ENCODE measurements at places on chromosomes 5 and 9.

- DNase-seq: peak; percentile 38
Measured at GRCh38 chr5:41270423-41271251, 57.3 kb upstream of the C6 start.

- no peak for DNase-seq
Measured at GRCh38 chr9:69364510-69365150, 39.6 kb downstream of the ENTREP1 start.

DNA sequence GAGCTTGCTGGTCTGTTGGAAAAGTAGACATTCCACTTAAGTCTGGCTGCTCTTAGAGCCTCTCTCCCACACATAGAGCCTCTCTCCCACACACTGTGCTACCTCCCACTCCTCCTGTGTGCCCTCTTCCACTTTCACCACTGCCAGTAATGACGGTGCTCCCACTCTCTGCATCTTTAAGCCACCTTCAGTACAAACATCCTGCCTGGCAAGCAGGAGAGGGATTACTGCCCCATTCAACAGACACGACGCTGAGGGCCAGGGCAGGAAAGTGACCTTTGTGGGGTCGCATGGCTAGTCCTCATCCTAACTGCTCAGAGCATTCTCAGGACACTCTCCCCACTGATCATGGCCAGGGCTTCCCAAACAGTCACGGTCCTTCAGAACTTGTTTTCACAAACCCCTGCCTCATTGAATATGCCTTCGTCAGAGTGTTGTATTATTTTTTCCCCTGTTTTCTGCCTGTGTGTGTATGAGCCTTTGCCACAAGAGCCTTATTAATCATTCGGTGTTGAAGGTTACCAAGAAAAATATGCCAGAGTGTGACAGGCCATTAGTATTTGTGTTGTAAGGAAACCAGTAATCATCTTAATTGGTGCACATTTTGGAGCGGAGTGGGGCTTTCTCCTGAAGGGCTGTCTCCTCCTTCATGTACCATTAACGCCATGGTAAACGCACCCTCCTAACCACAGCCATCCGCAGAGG, 87.1 kb upstream of the SAP30L start:
- DNase-seq: no peak

- DNase-seq: no peak
Measured at GRCh38 chr9:99154356-99154755, 49.4 kb downstream of the TGFBR1 start.

GRCh38 chr5:53777864-53778618, 217.6 kb downstream of the NDUFS4 start:
- DNase-seq: no peak

GRCh38 chr5:96924016-96924443, 11.8 kb upstream of the LNPEP start:
- DNase-seq: no peak

- DNase-seq: peak; percentile 27
Measured at GRCh38 chr5:39714036-39714698, 289.4 kb upstream of the DAB2 start.

- DNase-seq: no peak
Measured at GRCh38 chr9:12652973-12653372, 40.2 kb upstream of the TYRP1 start.

- no peak for DNase-seq
Measured at GRCh38 chr9:87888501-87888900, 5.8 kb downstream of the SPATA31E1 start.

- no peak for DNase-seq
Measured at GRCh38 chr5:33944543-33945132, 8.5 kb downstream of the RXFP3 start.

DNA sequence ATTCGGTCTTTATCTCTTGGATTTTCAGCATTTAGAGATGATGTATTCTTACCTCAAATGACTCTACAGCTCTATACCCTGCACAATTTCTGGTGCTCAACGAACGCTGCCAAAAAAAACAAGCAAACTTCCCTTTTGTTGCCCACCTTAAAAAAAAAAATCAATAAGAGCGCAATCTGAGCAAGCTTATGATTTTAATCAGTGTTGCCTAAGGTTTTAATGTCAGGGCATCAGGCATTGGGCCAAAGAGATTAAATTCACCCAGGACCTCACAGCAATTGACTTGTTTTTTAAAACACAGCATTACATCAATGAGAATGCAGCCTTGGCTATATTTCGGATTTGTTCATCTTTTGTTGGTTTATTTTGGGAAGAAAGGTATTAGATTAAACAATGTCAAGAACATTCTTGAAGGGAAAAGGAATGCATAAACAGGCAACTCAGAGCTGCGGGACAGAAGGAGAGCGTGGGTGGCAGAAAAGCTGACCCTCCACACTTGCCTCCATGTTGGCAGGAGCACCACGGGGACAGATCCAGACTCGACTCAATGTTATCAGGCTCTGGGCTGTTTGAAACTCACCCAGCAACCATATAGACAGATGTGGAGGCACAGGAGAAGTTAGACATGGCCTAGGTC, 127.5 kb upstream of the DAPK1 start:
- DNase-seq: no peak

DNA sequence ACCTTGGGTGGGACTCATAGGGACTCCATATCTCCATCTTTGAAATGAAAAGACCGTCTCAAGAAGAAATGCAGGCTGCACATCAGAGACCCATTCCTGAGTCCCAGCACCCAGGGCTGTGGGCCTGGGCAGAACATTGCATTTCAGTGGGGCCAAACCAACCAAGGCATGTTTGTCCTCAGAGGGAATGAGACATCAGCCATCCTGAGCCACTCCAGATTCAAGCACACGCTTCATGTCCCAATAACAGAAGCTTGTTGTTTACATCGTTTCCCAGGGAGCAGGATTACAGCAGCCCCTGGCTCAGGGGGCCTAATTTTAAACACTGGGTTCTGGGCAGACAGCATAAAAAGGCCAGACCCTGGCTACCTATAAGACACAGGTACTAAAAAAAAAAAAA, 24.3 kb downstream of the DUSP1 start:
- no peak for DNase-seq

DNA sequence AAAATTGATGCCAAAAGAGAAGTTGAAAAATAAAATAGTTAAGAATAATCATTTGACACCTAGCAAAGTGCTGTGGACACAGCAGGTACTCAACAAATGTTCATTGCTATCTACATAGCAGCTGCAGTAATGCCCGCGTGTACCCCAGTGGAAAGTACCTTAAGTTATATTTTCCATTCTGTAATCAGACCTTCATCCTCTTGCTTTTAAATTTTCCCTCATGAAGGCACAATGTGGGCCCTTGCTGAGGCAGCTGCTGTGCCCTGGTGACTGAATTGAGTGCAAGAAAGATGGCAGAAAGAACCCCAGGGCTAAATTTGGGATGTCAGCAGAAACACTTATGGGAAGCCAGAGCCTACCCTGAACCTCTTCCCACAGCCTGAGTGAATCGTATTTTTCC, 65.9 kb downstream of the CYFIP2 start:
- no peak for DNase-seq

DNA sequence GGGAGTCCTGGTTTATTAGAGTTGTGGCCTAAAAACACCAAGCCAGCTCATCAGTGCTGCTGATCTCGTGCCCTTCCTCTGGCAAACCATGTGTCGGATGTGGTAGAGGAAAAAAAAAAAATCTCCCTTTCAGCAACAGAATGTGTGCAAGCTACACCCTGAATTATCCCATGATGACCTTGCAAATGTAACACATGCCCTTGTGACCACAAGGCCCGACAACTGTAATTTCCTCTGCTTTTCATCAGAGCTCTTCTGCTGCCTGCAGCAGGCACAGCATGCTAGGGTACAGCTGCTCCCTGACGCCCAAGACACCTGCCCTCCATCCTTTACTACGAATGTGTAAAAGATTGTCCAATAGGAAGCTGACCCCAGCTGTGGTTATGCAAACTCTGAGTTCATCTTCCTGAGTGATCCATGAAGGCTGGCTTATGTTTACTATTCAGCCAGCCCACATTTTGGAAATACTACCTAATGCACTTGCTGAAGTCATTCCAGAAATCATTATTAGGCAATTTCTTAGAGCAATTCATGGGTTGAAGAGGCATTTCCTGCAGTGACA, 14.6 kb upstream of the BNC2 start:
- no peak for DNase-seq

GRCh38 chr9:34701023-34701768, 8.7 kb downstream of the CCL21 start:
- DNase-seq: no peak

- DNase-seq: no peak
Measured at GRCh38 chr5:91898019-91898418, 514.9 kb upstream of the ARRDC3 start.

- no peak for DNase-seq
Measured at GRCh38 chr9:20361656-20362570, 260.4 kb downstream of the MLLT3 start.

GRCh38 chr5:56475689-56476486, 242.8 kb upstream of the ANKRD55 start:
- DNase-seq: no peak

GRCh38 chr5:53362521-53362941, 117.9 kb upstream of the FST start:
- peak; percentile 91 for DNase-seq

- no peak for DNase-seq
Measured at GRCh38 chr9:82164159-82164558, 175.6 kb downstream of the SPATA31D1 start.

DNA sequence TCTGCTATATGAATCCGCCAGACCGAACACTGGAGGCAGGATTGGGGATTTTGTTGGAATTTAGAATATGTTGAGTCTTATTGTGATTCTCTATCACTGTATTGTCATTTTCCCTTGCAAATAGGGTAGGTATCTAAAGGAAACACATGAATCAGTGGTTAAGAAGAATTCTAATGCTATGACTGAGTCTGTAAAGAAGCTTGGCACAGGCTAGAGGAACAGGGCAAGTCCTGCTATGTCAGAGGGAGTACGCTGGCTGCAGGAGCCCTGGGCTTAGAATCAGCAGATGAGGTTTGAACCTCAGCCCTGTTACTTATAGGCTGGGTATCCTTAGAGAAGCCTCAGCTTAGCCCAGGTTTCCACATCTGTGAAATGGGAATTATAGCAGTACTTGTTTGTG, 198.1 kb downstream of the NR3C1 start:
- peak; percentile 18 for DNase-seq

DNA sequence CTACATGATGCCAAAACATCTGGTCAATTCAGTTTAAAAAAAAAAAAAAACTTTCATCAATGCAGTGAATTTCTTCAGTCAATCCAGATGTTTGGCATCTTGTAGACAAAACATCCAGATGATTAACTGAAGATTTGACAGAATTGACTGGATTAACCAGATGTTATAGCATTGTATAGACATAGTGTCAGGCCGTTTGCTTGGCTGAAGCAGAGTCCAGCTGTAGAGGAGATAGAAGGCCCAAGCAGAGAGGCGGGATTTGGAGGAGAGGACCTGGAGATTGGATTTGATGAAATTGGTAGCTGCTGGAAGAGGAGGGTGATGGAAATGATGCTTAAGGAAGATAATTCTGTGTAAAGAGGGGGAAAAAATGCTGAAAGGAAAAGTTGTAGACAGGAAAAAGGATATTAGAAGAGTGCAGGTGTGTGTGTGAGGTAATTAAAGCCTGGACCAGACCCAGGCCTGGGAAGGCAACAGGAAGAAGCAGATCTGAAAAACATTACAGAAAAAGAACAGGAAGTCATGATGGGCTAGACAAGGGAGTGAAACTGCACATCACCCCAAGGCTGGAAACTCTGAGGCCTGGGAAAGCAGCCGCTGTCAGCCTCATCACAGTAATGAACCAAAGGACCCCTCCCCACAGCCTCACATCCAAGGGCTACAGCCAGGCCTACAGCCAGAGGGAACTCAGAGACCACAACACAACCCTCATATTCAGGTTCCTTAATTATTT, 258.3 kb downstream of the CWC27 start:
- no peak for DNase-seq

DNA sequence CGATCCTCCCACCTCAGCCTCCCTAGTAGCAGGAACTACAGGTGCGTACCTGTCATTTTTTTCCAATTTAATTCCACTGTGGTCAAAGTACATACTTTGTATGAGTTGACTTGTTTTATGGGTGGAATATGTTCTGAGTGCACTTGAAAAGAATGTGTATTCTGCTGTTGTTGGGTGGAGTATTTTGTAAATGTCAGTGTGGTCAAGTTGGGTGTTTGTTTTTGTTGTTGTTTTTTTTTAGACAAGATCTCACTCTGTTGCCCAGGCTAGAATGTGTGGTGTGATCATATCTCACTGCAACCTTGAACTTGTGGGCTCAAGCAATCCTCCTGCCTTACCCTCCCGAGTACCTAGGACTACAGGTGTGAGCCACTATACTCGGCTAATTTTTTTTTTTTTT, 17.9 kb downstream of the SLC25A25 start:
- DNase-seq: no peak

DNA sequence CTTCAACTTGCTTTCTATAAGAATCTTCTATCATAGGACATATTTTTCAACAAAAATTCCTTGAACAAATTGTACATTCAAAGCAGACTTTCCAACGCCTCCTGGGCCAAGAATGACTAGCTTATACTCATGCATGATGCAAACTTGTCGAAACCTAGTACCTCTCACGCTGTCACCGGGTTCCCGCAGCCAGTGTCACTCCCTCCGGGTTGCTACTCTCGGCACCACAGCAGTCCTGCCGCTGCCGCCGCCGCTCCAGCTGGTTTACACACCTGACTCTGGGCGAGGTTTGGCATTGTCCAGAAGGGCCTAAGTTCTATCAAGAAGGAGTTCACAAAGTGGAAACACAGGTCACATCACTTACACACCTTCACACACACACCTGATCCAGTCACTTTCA, 244.4 kb downstream of the ADAMTSL1 start:
- DNase-seq: no peak

DNA sequence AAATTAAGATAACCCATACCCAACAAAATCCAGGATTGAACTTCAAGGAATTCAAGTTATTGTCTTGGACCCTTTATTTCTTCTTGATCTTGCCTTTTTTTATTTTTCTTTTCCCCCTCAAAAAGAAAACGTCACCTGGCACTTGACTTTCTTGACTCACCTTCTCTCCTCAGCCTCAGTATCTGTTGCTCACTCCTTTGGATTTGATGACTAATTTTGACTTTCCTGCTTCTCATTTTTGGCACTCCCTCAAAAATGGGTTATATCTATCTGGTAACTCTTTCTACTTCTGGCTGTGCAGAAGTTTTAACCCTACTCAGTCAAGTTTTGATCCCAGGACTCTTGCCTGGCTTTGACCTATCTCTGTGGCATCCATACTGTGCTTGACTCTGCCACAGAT, 66.6 kb upstream of the SPATA31D4 start:
- DNase-seq: peak; percentile 31

DNA sequence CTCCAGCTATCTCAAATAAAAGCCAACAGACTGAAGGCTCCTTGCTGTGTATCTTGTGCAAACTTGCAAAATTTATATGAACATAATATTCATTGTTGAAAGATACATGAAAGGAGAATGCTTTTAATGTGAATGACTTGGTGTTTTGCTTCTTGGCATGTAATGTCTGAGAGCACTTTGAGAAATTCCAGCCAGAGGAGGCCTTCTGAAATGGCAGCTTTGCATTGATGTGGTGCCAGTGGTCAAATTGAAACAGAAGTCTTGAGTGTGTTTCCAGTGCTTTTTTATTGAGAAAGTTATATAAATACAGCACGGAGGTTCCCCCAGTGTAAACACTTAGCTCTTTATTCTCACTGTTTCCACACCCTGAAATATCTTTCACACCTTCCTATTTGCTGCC, 182.1 kb downstream of the ADCY2 start:
- DNase-seq: no peak

- no peak for DNase-seq
Measured at GRCh38 chr9:90517103-90517502, 125.5 kb downstream of the DIRAS2 start.

All from SW 1271 (cell line).